ENCODE measurements at places on chromosomes 11 and 22.
A peak's percentile ranks its signal among the peaks of the same experiment; 100 is the strongest.

GRCh38 chr11:35579557-35580396 is 38.5 kb upstream of the FJX1 start:
- DNase-seq: no peak

DNA sequence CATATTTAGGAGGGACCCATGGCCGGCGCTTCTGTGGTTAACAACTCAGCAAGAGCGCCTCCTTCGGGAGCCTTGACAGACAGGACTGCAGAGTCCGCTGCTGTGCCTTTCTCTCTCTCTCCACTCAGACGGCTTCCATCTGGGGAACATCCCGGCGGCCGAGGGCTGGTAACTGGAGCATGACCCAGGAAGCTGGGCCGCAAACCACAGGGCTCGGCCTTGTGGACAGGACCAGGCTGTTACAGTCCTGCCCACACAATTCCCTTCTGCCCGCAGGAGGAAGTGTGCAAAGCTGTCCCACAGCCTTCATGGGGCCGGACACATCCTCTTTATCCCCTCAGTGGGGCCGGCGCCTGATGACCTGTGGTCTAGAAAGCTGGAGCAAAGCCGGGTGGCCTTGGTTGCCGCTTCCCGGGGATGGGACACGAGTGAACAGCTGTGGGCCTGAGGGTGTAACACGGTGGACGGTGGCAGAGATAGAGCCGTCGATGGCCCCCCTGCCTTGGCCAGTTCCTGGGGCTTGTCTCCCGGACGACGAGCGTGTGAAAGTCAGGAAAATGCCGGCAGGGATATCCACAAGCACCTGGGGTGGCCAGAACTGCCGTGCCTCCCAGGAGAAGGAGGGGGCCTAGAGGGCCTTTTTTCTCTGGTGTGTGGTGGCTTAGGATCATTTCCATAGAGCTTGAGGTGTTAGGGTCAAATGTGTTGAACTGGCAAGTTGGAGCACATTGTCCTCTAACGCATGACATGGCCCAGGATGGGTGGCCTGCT is 50.1 kb downstream of the FBLN1 start:
- DNase-seq: no peak

DNA sequence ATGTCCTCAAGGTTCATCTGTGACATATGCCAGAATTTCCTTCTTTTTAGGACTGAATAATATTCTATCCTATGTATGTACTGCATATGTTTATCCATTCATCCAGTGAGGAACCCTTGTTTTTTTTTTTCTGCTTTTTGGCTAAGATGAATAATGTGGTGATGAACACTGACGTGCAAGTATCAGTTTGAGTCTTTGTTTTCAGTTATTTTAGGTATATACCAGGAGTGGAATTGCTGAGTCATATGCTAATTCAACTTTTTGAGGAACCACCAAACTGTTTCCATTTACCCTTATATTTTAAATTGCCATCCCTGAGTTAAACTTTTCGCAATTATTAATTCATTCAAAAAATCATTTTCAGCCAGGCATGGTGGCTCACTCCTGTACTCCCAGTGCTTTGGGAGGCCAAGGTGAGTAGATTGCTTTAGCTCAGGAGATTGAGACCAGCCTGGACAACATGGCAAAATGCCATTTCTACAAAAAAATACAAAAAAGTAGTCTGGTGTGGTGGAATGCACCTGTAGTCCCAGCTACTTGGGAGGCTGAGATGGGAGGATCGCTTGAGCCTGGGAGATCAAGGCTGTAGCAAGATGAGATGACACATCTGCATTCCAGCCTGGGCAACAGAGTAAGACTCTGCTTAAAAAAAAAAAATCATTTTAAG is 64.2 kb downstream of the MICAL2 start:
- DNase-seq: no peak

GRCh38 chr11:22491555-22492225 is 133.9 kb downstream of the FANCF start:
- DNase-seq: no peak

DNA sequence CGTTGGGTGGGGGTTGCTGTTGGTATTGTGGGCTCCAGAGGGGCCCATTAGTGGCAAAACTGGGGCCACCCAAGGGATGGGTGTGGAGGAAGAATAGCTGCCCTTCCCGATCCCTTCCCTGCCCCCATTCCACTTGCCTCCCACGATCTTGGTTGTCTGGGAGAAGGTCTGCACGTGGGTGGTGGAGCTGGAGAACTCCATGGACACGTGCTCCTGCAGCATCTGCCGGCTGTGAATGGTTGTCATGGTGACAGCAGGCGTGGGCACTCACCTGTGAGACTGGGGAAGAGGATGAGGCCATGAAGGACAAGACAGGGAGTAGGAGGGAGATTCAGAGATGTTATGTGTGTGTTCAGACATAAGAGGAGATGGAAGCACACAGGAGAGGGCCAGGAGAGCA is 2.0 kb downstream of the IGSF22 start:
- no peak for DNase-seq

GRCh38 chr22:38724176-38724575 is 18.4 kb downstream of the GTPBP1 start:
- DNase-seq: no peak

- no peak for DNase-seq
Observed at GRCh38 chr11:98289617-98290263, 731.0 kb upstream of the CNTN5 start.

GRCh38 chr22:22941831-22942510 is 54.4 kb downstream of the IGLL5 start:
- peak; percentile 51 for DNase-seq

DNA sequence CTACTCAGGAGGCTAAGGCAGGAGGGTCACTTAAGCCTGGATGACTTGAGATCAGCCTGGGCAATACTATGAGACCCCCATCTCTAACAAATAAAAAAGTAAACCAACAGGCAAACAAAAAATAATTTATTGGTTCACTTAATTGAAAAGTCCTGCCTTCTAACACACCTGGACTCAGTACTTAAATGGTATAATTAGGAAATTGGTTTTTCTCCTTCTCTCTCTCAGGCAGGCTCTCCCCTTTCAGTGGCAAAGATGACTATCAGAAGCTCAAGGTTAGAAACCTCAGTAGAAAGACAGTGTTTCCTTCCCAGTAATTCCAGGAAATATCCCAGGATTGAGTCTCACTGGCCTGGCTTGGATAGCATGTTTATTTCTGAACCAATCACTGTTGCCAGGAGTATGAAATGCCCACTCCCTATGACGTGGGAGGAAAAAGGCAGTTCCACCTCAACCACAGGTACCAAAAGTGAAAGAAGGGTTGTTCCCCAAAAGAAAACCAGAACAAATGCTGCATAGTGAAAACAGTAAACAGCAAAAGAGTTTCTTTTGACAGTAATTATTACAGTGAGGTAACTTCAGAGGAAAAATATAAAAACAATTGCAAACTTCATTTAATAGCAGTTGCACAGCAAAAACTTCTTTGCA is 56.3 kb upstream of the SOX6 start:
- no peak for DNase-seq

DNA sequence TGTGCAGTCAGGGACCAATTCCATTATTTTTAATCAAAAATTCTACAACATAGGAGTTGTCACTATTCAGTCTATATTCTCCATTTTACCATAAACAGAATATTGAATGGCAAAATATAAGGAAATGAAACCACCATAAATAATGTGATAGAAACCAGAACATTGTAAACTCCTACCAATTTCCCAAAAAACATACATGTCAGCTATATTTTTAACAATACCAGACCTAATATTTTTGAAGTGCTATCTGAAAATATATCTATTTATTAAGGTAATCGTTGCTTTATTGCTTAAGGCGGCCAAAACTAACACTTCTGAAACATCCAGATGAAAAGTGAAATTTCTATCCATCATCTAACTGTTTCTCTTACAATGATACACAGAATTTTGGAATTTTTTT is 123.0 kb upstream of the C11orf58 start:
- DNase-seq: no peak

GRCh38 chr22:26968859-26969523 is 311.6 kb downstream of the MIAT start:
- DNase-seq: no peak

DNA sequence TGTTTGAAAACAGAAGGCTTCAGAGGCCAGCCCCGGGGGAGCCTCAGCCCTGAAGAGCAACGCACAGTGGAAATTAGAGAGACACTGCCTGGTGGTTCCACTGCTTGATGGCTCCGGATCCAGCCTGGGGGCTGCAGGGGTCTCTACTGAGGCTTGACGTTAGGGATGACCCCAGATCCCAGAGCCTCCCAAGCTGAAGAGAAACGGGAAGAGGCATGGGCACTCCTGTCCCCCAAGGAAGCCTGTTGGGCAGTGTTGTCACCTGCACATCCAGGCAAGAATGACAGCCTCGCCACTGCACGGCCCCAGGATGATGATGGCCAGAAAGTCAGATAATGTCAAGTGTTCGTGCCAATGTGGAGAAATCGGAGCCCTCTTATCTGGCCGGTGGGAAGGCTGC is 56.8 kb upstream of the FGF3 start:
- DNase-seq: peak; percentile 25

GRCh38 chr11:27216270-27217149 is 146.5 kb downstream of the CCDC34 start:
- DNase-seq: no peak

DNA sequence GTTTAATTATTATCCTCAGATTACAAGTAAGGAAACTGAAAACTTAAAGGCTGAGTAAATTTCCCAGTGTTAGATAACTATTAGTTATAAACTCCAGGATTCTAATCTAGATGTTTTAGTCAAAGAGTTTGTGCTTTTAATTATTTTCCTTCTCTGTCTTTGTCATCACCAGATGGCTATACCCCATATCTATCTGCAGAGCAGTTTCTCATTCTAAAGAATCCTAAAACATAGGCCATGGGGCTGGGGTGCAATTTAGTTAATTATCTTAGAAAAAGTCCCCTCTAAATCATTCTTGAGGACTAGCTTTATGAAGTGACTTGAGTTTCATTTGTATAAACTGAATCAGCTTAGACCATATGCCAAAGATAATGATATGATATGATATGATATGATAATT is 556.3 kb upstream of the ANO5 start:
- DNase-seq: no peak

DNA sequence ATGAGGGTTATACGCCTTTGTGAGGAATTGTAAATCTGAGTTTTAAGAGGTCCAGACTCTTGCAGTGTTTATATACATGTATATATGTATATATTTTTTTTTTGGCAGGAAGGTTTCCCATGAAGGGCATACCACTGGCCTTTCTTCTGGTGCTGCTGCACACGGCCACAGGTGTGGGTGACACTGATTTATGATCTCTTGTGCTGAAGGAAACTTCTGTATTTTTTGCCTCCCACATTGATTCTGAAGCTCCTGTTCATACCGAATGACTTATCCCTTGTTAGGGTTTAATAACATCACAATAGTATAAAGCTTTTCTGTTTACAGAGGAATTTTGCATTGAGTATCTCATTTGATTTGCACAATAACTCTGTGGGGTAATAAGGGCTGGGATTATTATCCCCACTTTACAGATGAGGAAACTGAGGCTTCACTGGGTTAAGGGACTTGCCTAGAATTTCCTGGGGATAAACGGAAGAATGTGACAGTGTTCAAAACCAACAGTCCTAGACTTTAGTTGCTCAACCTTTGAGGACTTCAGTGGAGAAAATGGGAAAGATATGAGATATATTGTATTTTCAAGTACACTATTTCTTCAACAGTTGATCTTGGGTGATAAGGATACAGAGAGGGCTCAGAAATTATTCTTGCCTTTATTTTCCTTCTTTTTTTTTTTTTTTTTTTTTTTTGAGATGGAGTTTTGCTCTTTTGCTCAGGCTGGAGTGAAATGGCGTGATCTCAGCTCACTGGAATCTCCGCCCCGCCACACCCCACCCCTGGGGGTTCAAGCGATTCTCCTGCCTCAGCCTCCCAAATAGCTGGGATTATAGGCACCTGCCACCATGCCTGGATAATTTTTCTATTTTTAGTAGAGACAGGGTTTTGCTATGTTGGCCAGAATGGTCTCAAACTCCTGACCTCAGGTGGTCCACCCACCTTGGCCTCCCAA is 70.1 kb downstream of the MICAL2 start:
- no peak for DNase-seq

- no peak for DNase-seq
Observed at GRCh38 chr11:32013603-32014002, 77.3 kb upstream of the RCN1 start.

DNA sequence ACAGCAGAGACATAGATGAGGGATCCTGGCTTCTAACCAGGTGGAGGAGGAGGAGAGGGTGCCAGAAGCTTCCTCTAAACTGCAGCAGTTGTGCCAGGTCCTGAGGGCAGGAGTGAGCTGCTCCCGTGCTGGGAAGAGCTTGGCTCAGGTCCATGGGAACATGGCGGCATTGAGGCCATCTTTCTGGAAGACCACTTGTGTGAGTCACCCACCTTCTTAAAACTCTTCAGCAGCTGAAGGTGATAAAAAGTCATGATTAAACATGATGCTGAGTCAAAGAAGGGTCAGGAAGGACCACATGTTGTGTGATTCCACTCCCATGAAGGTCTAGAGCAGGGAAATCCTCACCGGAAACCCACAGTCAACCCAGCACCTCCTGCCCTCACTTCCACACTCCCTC is 35.1 kb downstream of the LINC01488 start:
- DNase-seq: no peak

GRCh38 chr11:11977206-11977938 is 31.1 kb downstream of the DKK3 start:
- no peak for DNase-seq

DNA sequence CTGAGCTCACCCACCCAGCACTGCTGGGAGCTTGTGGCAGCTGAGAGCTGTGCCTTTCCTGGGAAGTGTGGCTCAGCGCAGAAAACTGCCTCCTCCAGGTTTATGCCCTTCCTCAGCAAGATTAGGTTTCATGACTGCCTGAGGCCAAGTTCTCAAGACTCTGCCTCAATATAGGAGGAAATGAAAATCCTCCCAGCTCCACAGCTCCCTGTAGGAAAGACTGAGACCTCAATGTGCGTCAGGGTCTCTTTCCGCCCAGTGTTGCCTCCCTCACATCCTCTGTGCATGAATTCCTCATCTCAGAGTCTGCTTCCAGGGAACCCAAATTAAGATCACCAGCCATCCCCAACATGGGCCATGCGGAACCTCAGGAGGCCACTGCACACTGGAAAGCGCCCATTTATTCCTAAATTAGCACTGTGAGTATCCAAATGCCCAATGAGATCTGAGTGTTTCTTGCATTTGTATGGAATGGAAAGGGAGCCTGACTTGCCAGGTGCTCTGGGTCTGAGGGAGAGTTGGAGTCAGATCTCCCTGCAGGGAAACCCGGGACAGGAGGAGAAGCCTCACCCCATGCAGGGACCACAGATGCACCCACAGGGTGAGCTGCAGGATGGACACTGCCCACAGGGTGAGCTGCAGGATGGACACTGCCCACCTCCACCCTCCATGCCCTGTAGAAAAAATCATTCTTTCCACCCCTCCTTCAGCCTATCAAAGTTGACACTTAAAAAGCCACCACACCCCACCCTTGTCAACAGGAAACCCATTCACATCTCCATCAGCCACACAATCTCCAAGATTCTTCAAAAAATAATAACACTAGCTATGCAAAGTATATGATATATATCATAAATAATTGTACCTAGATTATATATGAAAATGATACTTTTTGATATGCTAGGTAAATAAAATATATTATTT is 97.4 kb upstream of the IGLL5 start:
- no peak for DNase-seq

DNA sequence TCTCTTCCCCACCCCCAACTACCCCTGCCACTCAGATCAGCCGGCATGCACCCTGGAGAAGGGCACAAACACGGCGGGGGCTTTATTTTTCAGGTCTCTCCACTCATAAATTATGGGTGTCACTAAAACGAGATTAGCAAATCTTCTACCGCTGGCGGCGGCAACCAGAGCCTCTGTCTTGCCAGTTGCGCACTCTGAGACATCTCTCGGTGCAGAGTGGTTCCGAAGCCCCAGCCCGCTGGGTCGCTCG is 125.3 kb upstream of the C11orf58 start:
- DNase-seq: no peak

- no peak for DNase-seq
Observed at GRCh38 chr22:17791196-17791595, 16.9 kb upstream of the BID start.
